ENCODE measurements at places on chromosomes 6 and 20. TPM values are rescaled to one million over a fixed set of nuclear protein-coding genes. Genes with fewer than 3 reads are reported as not detected.

- DNase-seq, result no peak
Observed at GRCh38 chr6:51654647-51655046, 432.8 kb downstream of the PKHD1 start.

- no peak for DNase-seq
Observed at GRCh38 chr20:3093861-3094361, 9.4 kb upstream of the AVP start.

DNA sequence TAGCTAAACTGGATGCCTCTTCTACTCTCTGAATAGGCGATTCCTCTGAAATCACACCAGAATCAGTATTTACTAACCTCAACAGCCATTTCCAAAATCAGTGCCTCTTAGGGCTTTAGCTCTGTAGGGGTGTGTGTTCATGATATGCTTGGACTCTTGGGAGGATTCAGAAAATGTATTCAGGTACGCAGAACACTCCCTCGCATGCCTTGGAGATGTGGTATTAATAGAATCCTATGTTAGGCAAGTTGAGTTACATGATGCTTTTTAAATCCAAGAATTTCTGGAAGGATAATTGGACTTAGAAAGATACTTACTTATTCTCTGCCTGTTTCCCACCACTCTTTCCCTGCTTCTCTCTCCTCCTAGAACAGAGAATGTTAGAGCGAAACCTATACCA is 31.8 kb upstream of the PBOV1 start:
- DNase-seq, result no peak

GRCh38 chr6:46733341-46733801 is 1.8 kb downstream of the PLA2G7 start:
- DNase-seq, result no peak

GRCh38 chr6:104519566-104519965 is 340.2 kb downstream of the HACE1 start:
- peak; percentile 3 for DNase-seq

GRCh38 chr20:38534756-38535155 is 46.2 kb upstream of the ADIG start:
- no peak for DNase-seq

- no peak for DNase-seq
Observed at GRCh38 chr6:50816947-50817645, 1.6 kb upstream of the TFAP2B start.

DNA sequence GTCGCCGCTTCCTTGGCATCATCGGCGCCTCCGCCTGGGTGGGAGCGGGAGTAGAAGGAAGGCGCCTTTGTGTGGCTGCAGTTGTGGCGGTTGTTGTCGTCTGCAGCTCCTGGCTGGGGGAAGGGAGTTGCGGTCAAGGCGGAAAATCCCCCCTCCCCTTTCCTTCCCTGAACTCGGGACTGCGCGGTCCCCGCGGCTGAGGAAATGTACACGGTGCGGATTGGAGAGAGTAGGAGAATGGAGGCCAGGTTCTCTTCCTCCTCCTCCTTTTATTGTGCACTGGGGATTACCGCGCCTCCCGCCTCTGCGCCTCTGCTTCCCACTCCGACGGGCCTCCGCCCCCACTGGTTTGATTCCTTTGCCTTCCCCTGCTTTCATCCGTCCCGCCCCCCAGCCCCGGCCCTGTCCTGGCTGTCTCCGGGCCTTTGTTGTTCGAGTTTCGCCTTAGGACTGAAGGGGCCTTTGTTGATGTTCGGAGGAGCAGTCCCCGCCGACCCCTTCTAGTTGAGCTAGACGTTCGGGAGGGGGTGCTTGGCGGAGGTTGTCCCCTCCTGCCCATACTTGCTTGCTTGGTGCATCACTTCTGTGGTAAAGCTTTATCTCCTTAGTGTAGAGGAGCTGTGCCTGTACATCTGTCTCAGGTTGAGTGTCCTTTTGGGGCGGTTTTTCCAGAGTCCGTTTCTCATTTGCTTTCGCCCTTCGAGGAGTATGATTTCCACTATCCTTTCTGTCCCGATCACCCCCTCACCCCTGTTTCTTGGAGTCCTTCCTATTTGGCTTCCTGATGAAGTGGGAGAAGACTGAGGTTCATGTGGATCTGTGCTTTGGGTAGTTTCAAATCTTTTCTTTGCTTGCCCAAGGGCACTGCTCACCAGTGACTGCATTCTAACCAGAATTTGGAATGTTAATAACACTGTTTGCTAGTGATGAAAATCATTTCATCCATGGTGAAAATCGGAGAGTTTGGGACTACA is 764 bp downstream of the ZNF292 start:
- DNase-seq, result peak; percentile 48

DNA sequence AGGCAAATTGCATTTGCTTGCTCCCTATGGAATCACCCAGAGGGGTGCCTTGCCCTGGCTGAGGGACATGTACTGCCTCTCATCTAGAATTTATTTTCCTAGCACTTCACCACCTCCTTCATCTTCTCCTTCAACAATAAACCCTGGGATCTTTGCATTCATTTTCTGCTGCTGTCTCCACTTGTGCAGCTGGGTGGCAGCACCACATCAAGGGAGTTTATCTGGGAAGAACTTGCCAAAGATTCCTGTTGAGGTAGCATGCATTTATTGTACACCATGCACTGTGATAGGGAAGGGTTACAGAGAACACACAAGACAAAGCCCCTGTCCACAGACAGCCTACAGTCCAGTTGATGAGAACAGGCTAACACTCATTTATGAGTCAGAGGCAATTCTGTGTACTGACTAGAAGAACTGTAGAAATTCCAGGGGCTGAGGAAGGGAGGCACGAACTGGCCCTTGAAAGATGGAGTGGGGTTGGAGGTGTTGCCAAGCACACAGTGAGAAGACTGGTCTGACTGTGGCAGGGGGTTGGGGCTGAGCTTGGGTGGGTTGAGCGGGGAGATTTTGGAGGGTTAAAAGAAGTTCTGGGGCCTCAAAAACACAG is 17.5 kb downstream of the C20orf173 start:
- DNase-seq, result peak; percentile 16

- no peak for DNase-seq
Observed at GRCh38 chr20:9411833-9412232, 102.6 kb upstream of the LAMP5 start.

DNA sequence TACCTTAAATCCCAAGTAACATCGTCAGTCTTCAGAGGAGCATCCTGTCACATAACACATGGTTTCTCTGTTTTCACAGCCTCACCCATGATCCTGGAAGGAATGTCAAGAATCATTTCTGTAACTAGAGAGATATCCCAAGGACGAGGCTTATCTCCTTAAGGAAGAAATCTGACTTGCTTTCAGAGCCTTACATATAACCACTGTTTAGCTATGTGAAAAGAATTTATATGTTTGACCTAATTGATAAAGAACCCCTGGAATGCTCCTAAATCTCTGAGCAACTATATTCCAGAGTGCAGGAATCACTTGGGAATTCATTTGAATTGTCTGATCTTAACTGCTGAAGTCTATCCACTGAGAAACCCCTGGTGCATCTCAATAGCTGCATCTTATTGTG is 243.1 kb downstream of the ALDH8A1 start:
- DNase-seq, result no peak

DNA sequence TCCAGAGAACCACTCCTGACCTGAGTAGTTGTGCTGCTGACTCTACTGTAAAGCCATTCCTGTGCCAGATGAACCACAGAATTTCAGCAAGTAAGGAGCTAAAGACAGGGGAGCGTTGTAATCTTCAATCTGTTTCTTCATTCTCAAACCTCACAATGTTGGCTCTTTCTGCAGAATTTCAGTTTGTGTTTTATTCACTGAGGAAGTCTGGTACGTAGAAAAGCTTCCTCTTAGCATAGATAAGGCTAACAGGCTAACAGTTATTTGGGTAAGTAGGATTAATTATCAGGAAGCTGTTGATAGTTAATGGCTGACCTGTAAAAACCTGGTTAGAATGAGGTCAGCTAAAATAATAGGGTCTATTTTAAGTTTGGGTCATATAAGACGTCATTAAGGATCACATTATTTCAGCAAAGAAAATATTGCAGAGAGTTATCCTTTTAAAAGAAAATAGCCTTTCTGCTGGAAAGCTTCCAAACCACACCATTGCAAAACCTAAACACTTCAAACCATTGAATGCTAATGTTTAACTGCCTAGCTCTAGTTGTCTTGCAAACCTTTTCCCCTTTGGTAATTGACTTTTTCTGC is 14.1 kb upstream of the TENT5A start:
- peak; percentile 88 for DNase-seq

- no peak for DNase-seq
Observed at GRCh38 chr6:20265842-20266241, 53.6 kb upstream of the MBOAT1 start.

DNA sequence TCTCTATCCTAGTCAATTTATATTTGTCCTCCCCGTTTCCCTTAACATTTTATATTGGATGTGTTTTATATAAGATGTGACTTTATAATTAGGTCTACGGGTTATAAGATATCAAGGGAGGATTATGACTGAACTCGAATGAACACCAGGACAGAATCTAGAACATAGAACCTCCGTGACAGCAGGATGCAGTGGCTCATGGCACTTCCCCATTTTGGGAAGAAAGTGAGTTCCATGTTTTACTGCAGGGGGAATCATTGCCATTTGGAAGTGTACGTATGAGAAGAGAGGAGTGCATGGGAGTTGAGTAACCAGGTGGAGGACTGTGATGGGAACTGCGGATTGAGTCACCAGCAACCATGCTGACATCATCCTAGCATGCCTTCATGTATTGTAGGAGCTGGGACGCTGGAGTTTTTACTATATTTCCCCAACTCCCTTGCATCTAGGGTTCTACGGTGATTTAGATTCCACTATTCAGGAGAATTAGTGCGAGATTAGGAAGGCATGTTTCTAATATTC is 56.1 kb upstream of the FOXC1 start:
- DNase-seq, result peak; percentile 26

- DNase-seq, result no peak
Observed at GRCh38 chr20:11378252-11378651, 539.4 kb upstream of the BTBD3 start.

DNA sequence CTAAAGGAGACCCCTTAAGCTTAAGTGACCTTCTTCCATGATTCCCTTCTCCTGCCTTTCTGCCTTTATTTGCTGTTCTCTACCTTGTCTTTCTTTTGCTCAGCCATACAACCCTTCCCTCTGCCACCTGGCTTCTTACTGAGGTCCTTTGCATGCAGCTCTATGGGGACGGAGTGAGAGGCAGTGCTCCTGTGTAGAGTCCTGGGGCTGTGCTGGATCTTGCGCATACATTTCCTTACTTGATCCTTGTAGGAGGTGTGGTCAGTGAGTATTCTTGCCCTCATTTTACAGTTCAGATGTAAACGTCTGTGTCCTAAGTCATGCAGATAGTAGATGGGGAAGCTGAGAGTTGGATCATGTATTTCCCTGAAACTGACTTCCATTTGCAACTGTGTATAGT is 5.7 kb downstream of the SASH1 start:
- no peak for DNase-seq

DNA sequence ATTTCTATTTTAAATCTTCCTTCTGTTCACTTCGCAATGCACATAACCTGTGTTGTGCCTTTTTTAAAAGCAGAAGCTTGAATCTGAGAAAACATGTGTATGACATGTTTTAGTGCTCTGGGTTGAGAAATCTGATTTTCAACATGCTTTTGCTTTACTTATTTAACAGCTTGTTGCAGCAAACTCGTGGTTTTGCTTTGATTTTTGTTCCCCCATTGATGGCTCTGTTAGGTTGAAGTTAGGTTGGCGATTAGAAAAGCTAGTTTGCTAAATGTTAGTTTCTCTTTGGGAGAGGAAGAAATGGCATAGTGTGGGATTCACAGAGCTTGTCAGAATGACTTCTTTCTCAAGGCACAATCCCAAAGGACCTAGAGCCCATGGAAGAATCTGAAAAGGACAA is 170.8 kb downstream of the TMEM242 start:
- peak; percentile 19 for DNase-seq

DNA sequence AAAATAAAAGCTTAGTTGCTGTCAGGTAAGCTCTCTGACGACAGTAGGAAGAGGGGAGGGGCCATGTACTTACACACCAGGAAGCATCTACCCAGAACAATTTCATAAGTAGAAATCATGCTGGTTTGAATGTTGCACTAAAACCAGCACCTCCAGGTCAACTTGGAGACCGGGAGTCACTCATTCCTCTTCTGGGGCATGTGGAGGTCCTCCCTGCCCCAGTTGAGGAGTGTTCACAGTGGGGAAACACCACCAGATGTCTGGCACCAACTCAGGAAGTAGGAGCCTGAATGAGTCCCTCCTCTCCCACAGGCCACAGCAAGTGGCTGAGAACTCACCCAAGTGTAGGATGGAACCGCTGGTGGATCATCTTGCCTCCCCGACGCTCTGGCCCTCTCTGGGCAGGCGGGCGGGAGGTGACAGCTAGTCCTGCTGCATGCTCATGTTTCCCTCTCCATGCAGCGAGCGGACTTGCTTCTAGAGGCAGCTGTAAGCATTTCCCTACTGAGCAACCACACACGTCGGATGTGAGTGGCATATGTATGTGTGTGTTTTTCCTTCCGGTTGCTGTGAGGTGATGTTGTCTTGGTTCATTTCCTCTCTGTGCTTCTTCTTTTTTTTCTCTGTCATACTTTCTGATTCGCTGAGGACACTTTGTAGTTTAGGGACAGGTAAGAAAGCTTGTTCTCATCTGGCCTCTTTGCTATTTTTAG is 149.5 kb upstream of the NEDD9 start:
- no peak for DNase-seq

GRCh38 chr6:101605874-101606273 is 212.4 kb downstream of the GRIK2 start:
- peak; percentile 47 for DNase-seq

The C4B gene
- total RNA-seq, result 3.5 TPM

The C20orf204 gene
- 0.17 TPM for total RNA-seq

The CNKSR3 gene
- total RNA-seq, result 5.6 TPM

The SLC17A4 gene
- not detected for total RNA-seq

The IRAK1BP1 gene
- total RNA-seq, result 3.4 TPM

The CTCFL gene
- not detected for total RNA-seq

The EEF1A2 gene
- total RNA-seq, result 0.32 TPM

The NT5E gene
- 762 TPM for total RNA-seq

Data from LHCN-M2 (cell line).